ENCODE measurements at places on chromosomes 16 and 17. TPM values are rescaled to one million over a fixed set of nuclear protein-coding genes. Genes with fewer than 3 reads are reported as not detected.

- H3K27me3 ChIP-seq: no peaks in the 10 kb centered on the region
- DNase-seq: peak; percentile 35
- H3K36me3 ChIP-seq: no peaks in the 10 kb centered on the region
- no peaks in the 10 kb centered on the region for H3K4me1 ChIP-seq
- H3K4me3 ChIP-seq: no peak overlapping the region
Observed at GRCh38 chr16:80924372-80924978, 82.2 kb downstream of the CMC2 start.

DNA sequence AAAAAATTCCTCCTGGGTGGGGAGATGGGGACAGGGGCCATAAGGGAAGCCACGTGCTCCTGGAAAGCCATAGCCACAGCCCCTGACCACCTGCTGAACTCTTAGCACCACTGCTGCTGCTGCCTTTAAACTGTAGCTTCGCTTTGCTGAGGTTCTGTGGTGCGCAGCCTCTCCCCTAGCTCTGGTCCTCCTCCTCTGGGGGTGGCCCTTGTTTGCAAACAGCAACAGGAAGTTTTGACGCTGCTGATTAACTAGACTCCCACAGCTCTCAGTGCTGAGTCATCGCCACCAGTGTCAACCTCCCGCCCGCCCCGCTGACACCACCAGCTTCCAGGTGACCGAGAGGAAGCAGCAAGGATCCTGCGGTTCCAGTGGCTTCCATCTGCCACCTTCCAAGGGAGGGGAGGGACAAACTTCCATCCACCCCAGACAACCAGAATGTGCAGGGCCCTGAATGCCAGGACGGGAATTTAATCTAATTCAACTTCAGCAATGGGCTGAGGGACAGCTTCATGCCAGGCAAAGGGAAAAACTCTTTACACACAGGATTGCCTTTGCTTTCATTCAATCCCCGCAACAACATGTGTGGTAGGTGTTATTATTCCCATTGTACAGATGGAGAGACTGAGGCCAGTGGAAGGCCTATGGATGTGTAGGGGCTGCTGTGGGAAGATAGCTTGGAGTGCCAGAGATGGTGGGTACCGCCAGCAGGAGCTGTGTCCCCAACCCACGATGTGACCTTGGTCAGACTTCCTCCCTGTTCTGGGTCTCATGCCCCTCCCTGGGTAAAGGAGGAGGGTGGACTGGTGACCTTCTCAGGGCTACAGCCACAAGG is 8.1 kb upstream of the KIFC3 start:
- H3K27ac ChIP-seq: peak overlapping the region; percentile 50
- DNase-seq: peak; percentile 76
- H3K27me3 ChIP-seq: no peaks in the 10 kb centered on the region
- no peak overlapping the region for H3K4me3 ChIP-seq
- H3K4me1 ChIP-seq: peaks cover 13% of the 10 kb centered on the region

- no peak overlapping the region for H3K4me3 ChIP-seq
- H3K36me3 ChIP-seq: no peaks in the 10 kb centered on the region
- H3K4me1 ChIP-seq: no peaks in the 10 kb centered on the region
- H3K27me3 ChIP-seq: no peaks in the 10 kb centered on the region
- no peak overlapping the region for H3K27ac ChIP-seq
Observed at GRCh38 chr17:33091271-33091670, 99.6 kb downstream of the SPACA3 start.

- DNase-seq: no peak
- H3K27ac ChIP-seq: no peak within 1 kb of the TSS
- H3K27me3 ChIP-seq: peaks cover 7% of the 10 kb centered on the region
- no peaks in the 10 kb centered on the region for H3K36me3 ChIP-seq
- peaks cover 6% of the 10 kb centered on the region for H3K4me1 ChIP-seq
Observed at GRCh38 chr17:58328195-58329034, at the start of gene TSPOAP1. Gene TSPOAP1, minus strand, starts transcription at chr17:58328795. Its CDS starts 875 bp downstream, at chr17:58327920.

- H3K36me3 ChIP-seq: no peaks in the 10 kb centered on the region
- H3K4me1 ChIP-seq: no peaks in the 10 kb centered on the region
- peaks cover 6% of the 10 kb centered on the region for H3K27me3 ChIP-seq
Observed at GRCh38 chr17:72414967-72415853, 294.4 kb downstream of the SOX9 start.

DNA sequence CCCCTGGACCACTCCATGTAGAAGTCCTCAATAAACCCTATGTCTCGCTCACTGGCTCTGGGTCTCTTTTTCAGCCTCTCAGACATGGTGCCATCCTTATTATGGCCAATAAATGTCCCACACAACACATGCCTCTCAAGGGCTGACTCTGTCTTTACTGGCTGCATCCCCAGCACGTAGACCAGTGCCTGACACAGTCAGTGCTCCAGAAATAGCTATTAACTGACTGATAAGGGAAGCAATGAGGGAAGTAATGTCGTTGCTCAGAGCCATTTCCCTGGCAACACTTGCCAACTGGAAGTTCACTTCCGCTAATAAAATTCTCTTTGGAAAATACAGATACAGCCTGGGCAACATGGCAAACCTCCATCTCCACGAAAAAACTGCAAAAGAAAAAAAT is 19.1 kb upstream of the APOH start:
- H3K27ac ChIP-seq: no peak overlapping the region
- DNase-seq: no peak
- H3K4me3 ChIP-seq: no peak overlapping the region
- no peaks in the 10 kb centered on the region for H3K27me3 ChIP-seq

- H3K27me3 ChIP-seq: no peaks in the 10 kb centered on the region
- no peak overlapping the region for H3K27ac ChIP-seq
- no peak overlapping the region for H3K4me3 ChIP-seq
- H3K36me3 ChIP-seq: no peaks in the 10 kb centered on the region
- peaks cover 16% of the 10 kb centered on the region for H3K4me1 ChIP-seq
- DNase-seq: no peak
Observed at GRCh38 chr17:57668332-57668731, 76.8 kb downstream of the CCDC182 start.

- no peak overlapping the region for H3K27ac ChIP-seq
- no peak overlapping the region for H3K4me3 ChIP-seq
- no peaks in the 10 kb centered on the region for H3K27me3 ChIP-seq
- H3K4me1 ChIP-seq: no peaks in the 10 kb centered on the region
- no peaks in the 10 kb centered on the region for H3K36me3 ChIP-seq
- no peak for DNase-seq
Observed at GRCh38 chr16:27839419-27839818, 224.1 kb downstream of the GSG1L start.

GRCh38 chr17:75773121-75773807 is 8.3 kb upstream of the GALK1 start:
- no peaks in the 10 kb centered on the region for H3K27me3 ChIP-seq
- peaks cover 49% of the 10 kb centered on the region for H3K4me1 ChIP-seq
- H3K4me3 ChIP-seq: no peak overlapping the region
- peak overlapping the region; percentile 76 for H3K27ac ChIP-seq
- no peak for DNase-seq

GRCh38 chr16:88739139-88739976 is 33.1 kb downstream of the CTU2 start:
- no peaks in the 10 kb centered on the region for H3K4me1 ChIP-seq
- H3K4me3 ChIP-seq: no peak overlapping the region
- no peak overlapping the region for H3K27ac ChIP-seq
- no peaks in the 10 kb centered on the region for H3K27me3 ChIP-seq
- DNase-seq: no peak

DNA sequence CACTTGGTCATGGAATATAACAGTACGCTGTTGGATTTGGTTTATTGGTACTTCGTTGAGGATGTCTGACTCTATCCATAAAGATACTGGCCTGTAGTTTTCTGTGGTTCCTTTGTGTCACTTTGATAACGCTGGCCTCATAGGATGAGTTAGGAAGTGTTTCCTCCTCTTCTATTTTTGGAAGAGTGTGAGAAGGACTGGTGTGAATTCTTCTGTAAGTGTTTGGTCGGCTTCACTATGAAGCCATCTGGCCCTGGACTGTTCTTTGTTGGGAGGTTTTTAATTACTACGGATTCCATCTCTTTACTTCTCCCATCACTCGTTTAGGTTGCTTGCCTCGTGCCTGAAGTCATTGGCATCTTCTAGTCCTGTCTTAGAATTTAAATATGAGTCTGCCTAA is 117.3 kb downstream of the OR1D5 start:
- H3K4me3 ChIP-seq: no peak overlapping the region
- H3K27me3 ChIP-seq: no peaks in the 10 kb centered on the region
- no peaks in the 10 kb centered on the region for H3K4me1 ChIP-seq

DNA sequence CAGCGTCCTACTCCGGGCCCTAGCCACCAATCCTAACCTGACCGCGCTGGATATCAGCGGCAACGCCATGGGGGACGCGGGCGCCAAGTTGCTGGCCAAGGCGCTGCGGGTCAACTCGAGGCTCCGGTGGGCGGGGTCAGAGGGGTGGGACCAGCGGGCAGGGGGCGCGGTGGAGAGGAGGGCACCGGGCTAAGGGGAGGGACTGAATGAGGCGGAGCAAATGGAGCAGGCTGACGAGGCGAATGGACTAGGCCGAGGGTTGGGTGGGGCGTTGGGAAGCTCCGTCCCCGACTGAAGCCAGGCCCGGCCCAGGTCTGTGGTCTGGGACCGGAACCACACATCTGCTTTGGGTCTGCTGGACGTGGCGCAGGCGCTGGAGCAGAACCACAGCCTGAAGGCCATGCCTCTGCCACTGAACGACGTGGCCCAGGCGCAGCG is 4.6 kb downstream of the CARMIL2 start:
- H3K4me3 ChIP-seq: no peak overlapping the region
- H3K27me3 ChIP-seq: peaks cover 84% of the 10 kb centered on the region
- no peaks in the 10 kb centered on the region for H3K36me3 ChIP-seq
- H3K4me1 ChIP-seq: peaks cover 6% of the 10 kb centered on the region

GRCh38 chr17:2241823-2242222 is 61.8 kb downstream of the SMG6 start:
- H3K36me3 ChIP-seq: no peaks in the 10 kb centered on the region
- no peak overlapping the region for H3K4me3 ChIP-seq
- peak overlapping the region; percentile 97 for H3K27ac ChIP-seq
- no peak for DNase-seq

GRCh38 chr16:69626256-69626655 is 60.5 kb downstream of the NFAT5 start:
- H3K36me3 ChIP-seq: no peaks in the 10 kb centered on the region
- DNase-seq: no peak
- no peaks in the 10 kb centered on the region for H3K27me3 ChIP-seq

- H3K36me3 ChIP-seq: peaks cover 8% of the 10 kb centered on the region
- no peaks in the 10 kb centered on the region for H3K27me3 ChIP-seq
- no peak for DNase-seq
- no peak overlapping the region for H3K27ac ChIP-seq
Observed at GRCh38 chr17:19973156-19973555, 4.5 kb downstream of the AKAP10 start.

GRCh38 chr16:66619534-66620428 is 15.3 kb downstream of the CMTM3 start:
- no peak overlapping the region for H3K4me3 ChIP-seq
- no peaks in the 10 kb centered on the region for H3K27me3 ChIP-seq
- peak; percentile 37 for DNase-seq
- no peaks in the 10 kb centered on the region for H3K36me3 ChIP-seq

GRCh38 chr17:79332011-79332554 is 257.5 kb downstream of the ENGASE start:
- no peak for DNase-seq
- no peak overlapping the region for H3K4me3 ChIP-seq
- H3K27ac ChIP-seq: no peak overlapping the region
- H3K4me1 ChIP-seq: no peaks in the 10 kb centered on the region
- H3K36me3 ChIP-seq: no peaks in the 10 kb centered on the region

DNA sequence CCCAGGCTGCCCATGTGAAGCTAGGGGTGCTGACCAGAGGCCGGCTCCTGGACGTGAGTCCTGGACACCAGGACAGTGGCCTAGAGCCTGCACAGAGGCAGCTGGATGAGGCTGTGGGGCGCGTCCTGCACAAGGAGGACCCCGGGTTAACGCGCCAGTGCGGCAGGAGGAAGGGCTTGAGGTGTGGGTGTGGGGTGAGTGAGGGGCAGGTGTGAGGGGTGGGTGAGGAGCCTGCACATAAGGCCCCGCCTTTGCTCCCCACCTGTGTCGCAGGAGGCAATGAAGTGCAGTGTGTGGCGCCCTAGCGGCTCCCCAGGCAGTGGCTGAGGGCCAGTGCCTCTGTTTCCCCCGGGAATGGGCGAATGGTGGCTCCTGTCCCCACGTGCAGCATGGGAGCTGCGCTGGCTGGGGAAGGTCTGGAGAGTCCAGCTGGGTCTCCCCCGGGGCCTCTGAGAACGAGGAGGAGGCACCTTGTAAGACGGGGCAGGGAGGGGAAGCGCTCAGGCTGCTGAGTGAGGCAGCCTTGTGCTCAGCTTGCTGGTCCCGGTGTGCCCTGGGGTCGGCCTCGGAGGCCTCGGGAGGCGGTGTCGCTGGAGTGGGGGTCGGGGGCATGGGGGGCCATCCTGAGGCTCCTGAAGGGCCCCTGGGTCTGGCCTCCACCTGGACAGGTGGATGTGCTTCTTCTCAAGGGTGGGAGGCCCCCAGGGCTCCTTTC is 3.2 kb downstream of the CD7 start:
- H3K4me1 ChIP-seq: no peaks in the 10 kb centered on the region
- H3K36me3 ChIP-seq: no peaks in the 10 kb centered on the region
- no peak for DNase-seq
- H3K4me3 ChIP-seq: no peak overlapping the region
- H3K27me3 ChIP-seq: peaks cover 30% of the 10 kb centered on the region

NPW gene
- not detected for total RNA-seq

CD300LB gene
- not detected for total RNA-seq

KRTAP4-12 gene
- not detected for total RNA-seq

PRSS33 gene
- total RNA-seq: not detected

HAP1 gene
- total RNA-seq: 0.22 TPM

TM4SF5 gene
- not detected for total RNA-seq

CCL1 gene
- total RNA-seq: not detected

TCF25 gene
- total RNA-seq: 68.9 TPM

KIF19 gene
- total RNA-seq: not detected

MT4 gene
- not detected for total RNA-seq

NQO1 gene
- 39.1 TPM for total RNA-seq

TMEM204 gene
- 14.7 TPM for total RNA-seq

OR4D1 gene
- not detected for total RNA-seq
